ENCODE measurements at places on chromosomes 5 and 9. TPM values are rescaled to one million over a fixed set of nuclear protein-coding genes. Genes with fewer than 3 reads are reported as not detected.
A peak's percentile ranks its signal among the peaks of the same experiment; 100 is the strongest.

PCDHB5 gene
- 0.53 TPM for total RNA-seq

GRCh38 chr5:142958944-142959682 lies 188.9 kb downstream of the ARHGAP26 start:
- no peak for DNase-seq

DNA sequence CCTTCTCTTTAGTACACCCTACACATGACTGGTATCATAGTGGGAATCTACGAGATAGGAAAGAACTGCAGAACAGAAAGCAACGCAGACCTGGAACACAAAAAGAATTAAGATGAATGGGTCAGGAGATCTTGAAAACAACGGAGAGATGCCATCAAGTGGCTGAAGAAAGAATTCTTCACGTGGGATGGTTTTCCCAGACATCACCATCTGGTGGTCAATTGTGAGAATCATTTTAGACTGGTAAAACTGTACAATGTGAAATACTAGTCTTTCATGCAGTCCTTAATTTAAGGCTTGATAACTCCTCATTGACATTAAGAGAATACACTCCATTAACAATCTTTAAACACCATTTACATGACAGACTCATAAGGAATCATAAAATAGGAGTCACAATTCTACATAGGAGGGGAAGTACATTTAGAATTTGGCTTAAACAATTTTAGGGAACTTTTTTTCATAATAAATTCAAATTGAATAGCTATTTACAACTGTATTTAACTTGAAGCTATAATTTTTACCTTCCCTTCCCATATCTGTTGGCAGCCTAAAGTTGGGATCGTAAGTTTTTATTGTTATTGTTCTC lies 128.4 kb upstream of the TRPM3 start:
- peak; percentile 39 for DNase-seq

DNA sequence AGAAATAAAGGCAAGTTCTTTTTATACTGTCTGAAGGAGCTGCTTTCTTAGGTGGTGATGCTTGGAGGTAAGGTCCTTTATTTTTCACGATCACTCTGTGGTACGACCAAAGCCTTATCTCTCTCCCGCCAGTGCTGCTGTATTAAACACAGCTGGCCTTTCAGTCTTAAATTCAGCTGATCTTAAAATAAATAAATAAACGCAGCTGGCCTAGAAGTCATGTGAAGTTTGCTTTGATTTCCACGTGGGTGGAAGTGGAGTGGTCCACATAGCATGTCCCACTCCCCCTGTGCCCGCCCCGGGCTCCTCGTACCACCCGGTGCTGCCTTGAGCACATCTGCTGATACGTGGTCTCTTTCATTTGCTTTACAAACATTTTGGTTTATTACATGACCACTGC lies 260.4 kb downstream of the FANCC start:
- no peak for DNase-seq

Measured in pulmonary artery endothelial cell (primary cell).